ENCODE measurements at places on chromosomes 1 and 21.

GRCh38 chr1:53180226-53180625 lies 16.4 kb upstream of the CPT2 start:
- DNase-seq = peak; percentile 57

GRCh38 chr1:76279101-76279748 lies 204.7 kb downstream of the ST6GALNAC3 start:
- DNase-seq = peak; percentile 7

GRCh38 chr1:66624412-66625060 lies 90.6 kb downstream of the SGIP1 start:
- peak; percentile 75 for DNase-seq

GRCh38 chr1:213448776-213449175 lies 397.7 kb downstream of the RPS6KC1 start:
- DNase-seq = no peak

GRCh38 chr1:48069662-48070395 lies 72.6 kb upstream of the TRABD2B start:
- peak; percentile 36 for DNase-seq

- peak; percentile 72 for DNase-seq
These were observed 5.1 kb downstream of the MAP7D1 start for GRCh38 chr1:36160949-36161485.

- peak; percentile 87 for DNase-seq
These were observed 43.9 kb upstream of the LYST start for GRCh38 chr1:235910357-235911299.

DNA sequence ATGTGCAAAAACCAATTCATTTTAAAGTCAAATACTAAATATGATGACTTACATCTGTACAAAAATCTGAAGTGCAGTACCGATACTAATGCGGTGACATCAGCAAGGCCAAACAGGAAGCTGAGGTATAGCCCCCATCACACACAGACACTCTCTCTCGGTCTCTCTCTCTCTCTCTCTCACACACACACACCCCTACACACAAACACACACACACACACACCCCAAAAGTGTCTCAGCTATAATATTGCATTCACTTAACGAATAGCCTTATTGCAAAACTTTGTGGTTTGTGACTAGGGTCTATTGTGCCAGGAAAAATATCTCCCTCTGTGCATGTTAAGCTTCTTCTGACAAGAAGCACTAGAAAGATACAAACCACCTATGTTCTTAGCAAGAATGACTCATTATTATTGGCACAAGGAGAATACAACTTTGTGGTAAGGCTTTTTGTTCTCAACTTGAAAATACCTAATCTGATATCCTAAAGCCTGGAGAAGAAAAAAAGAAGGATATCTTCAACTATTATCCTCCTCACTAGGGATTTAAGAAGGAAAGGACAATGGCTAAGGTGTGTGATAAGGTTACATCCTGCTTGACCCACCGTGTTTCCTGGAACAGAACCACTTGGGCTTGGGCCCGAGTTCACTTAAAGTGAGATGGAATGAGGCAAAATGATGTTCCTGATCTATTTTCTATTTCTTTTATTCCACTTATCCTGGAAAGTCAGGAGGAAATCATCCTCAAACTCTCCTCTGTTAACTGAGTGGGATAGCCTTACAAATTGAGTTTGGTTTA lies 107.1 kb downstream of the NIBAN1 start:
- DNase-seq = peak; percentile 98

All from fibroblast of pulmonary artery (primary cell).